ENCODE measurements at places on chromosomes 12 and 14. TPM values are rescaled to one million over a fixed set of nuclear protein-coding genes. Genes with fewer than 3 reads are reported as not detected.

Gene RNASE4
- 11.1 TPM for total RNA-seq

Gene EGLN3
- 18.0 TPM for total RNA-seq

Gene POTEG
- total RNA-seq, result not detected

Gene OR11H7
- not detected for total RNA-seq

Gene TAS2R9
- not detected for total RNA-seq

Gene TMEM229B
- total RNA-seq, result 2.2 TPM

Gene C14orf132
- total RNA-seq, result 0.49 TPM

Gene TIMM9
- 57.2 TPM for total RNA-seq

Gene RAD9B
- 0.49 TPM for total RNA-seq

Gene CELA1
- not detected for total RNA-seq

Gene KRAS
- total RNA-seq, result 14.8 TPM

Gene RIMBP2
- not detected for total RNA-seq

Gene SLC17A8
- not detected for total RNA-seq

Gene OR6C68
- not detected for total RNA-seq

Gene IQSEC3
- not detected for total RNA-seq

Gene ZNF384
- total RNA-seq, result 21.8 TPM

Gene JAG2
- total RNA-seq, result 89.4 TPM

Gene SLC38A6
- 9.9 TPM for total RNA-seq

Gene ABCC9
- 0.35 TPM for total RNA-seq

Gene TMEM233
- total RNA-seq, result not detected

Gene GARIN6
- total RNA-seq, result not detected

Gene ANO6
- 26.4 TPM for total RNA-seq

Gene WSCD2
- total RNA-seq, result 0.28 TPM

Gene PTGDR
- total RNA-seq, result not detected

Gene OTOGL
- total RNA-seq, result not detected

Gene A2ML1
- total RNA-seq, result 93.6 TPM

Gene RERGL
- total RNA-seq, result not detected

Gene CISTR
- total RNA-seq, result not detected

Gene SAMD4A
- total RNA-seq, result 7.3 TPM

Data from airway epithelial cell (primary cell).